Lung (tissue), 17 donors: ENCODE measurements at places on chromosomes 7 and 10. TPM values are rescaled to one million over a fixed set of nuclear protein-coding genes. Genes with fewer than 3 reads are reported as not detected.
A peak's percentile ranks its signal among the peaks of the same experiment; 100 is the strongest.

Gene TAS2R3
- not detected for polyA plus RNA-seq

GRCh38 chr7:1160670-1161021 lies 650 bp upstream of the ZFAND2A start:
- peaks cover 9% of the 10 kb centered on the region for H3K4me1 ChIP-seq
- H3K4me3 ChIP-seq, result peak overlapping the region; percentile 72
- DNase-seq, result peak; percentile 23
- peaks cover 22% of the 10 kb centered on the region for H3K36me3 ChIP-seq
- no peaks in the 10 kb centered on the region for H3K27me3 ChIP-seq

GRCh38 chr10:7412237-7412927 lies 1.5 kb upstream of the SFMBT2 start:
- peak overlapping the region; percentile 8 for H3K4me3 ChIP-seq
- H3K4me1 ChIP-seq, result no peaks in the 10 kb centered on the region
- H3K27me3 ChIP-seq, result no peaks in the 10 kb centered on the region
- peak overlapping the region; percentile 60 for H3K27ac ChIP-seq
- no peaks in the 10 kb centered on the region for H3K36me3 ChIP-seq

GRCh38 chr7:112646783-112647182 lies 143.4 kb downstream of the TMEM168 start:
- no peak overlapping the region for H3K4me3 ChIP-seq
- H3K4me1 ChIP-seq, result no peaks in the 10 kb centered on the region
- H3K36me3 ChIP-seq, result no peaks in the 10 kb centered on the region
- no peak overlapping the region for H3K27ac ChIP-seq
- peak; percentile 69 for DNase-seq
- no peaks in the 10 kb centered on the region for H3K27me3 ChIP-seq

DNA sequence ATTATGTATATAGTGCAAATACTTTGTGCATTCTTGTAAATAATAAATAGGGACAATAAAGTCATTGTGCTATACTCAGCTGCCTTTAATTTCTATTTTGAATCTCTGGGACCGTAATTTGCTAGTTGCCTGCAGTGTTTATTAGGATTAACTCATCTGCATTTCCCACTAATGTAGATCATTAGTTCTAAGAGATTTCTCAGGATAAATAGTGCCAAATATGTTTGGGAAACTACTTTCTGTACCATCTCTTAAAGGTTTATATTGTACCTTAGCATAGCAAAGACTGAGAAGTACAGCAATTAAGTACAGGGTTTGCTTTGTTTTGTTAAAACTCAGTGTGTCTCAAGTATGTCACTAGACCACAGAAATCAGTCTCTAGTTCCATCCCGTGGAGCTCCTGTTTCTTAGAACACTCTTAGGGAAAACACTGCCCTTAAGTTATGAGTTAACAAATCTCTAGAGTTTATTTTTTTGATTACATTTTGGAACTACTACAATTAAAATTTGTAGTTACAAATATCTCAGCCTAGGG lies 26.0 kb downstream of the ADD3 start:
- no peak for DNase-seq
- H3K36me3 ChIP-seq, result no peaks in the 10 kb centered on the region
- H3K27me3 ChIP-seq, result no peaks in the 10 kb centered on the region
- no peak overlapping the region for H3K27ac ChIP-seq

DNA sequence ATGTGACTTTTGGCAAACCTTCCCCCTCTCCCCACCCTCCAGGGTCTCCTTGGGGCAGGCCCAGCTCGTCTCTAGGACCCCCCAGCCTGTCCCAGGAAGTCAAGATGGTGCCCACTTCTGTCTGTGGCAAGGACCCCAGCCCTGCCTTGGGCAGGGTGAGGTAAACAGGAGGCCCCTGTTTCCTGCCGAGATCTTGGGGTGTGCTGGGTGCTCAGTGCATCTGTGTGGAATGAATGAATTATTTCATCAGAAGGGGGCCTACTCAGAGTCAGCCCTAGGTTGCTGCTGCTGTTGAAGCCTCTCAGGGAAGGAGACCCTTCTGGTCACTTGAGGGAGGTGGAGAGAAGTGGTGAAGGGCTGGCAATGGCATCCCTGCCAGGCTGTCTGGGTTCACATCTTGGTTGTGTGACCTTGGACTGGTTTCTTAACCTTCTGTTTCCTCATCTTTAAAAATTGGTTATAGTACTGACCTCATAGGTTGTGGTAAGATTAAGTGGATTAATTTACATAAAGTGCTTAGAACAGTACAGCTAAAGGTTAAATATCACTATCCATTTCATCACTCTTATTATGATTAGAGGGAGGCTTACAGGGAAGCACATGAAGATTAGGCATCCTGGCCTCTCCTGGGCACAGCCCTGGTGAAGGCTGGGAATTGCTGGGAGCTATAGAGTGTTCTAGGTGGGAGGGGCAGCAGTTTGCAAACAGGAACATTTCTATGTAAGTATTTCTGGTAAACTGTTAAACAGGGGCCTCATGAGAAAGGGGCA lies 67.7 kb downstream of the ZMIZ1 start:
- H3K4me1 ChIP-seq, result peaks cover 43% of the 10 kb centered on the region
- no peak overlapping the region for H3K4me3 ChIP-seq
- H3K36me3 ChIP-seq, result no peaks in the 10 kb centered on the region
- no peaks in the 10 kb centered on the region for H3K27me3 ChIP-seq
- H3K27ac ChIP-seq, result peak overlapping the region; percentile 33
- DNase-seq, result no peak

DNA sequence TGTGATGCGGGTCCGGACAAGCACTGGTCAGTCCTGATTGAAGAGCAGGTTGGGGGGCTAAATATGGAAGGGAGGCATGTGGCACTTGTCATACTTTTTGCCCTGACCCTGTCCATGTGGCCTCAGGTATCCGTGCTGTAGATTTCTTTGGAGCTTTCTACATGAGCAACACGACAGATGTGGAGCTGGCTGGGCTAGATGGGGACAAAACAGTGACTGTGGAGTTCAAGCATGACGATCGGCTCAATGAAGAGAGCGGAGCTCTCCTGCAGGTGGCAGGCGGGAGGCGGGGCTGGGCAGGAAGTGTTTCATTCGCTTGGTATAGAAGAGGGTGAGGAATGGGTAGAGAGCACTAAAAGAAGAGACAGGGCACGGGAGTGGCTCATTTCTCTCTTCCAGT lies 13.0 kb upstream of the CHCHD1 start:
- DNase-seq, result no peak
- no peak overlapping the region for H3K27ac ChIP-seq
- H3K36me3 ChIP-seq, result peaks cover 42% of the 10 kb centered on the region
- H3K4me3 ChIP-seq, result no peak overlapping the region
- peaks cover 3% of the 10 kb centered on the region for H3K4me1 ChIP-seq
- H3K27me3 ChIP-seq, result no peaks in the 10 kb centered on the region

Gene SVIL
- 19.6 TPM for polyA plus RNA-seq

Gene TMEM26
- 0.41 TPM for polyA plus RNA-seq

Gene KCND2
- polyA plus RNA-seq, result 0.03 TPM

DNA sequence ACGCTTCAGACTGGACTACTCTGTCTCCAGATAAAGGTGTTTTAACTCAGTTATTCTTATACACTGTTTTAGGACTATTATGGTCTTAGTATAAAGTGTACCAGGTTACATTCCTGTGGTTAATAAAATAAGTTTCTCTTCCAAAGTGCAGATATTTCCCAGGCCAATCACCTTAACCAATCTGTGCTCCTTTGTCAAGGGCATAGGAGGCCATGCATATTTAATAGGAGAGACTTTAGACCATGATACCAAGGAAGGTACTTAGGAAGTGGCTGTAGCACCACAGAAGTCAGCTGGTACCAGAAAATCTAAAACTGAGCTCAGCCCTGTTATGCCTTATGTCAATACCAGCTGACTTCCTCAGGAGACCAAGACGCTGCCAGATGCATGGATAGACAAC lies 226.5 kb upstream of the TMEM72 start:
- no peak overlapping the region for H3K27ac ChIP-seq
- no peaks in the 10 kb centered on the region for H3K36me3 ChIP-seq
- H3K4me1 ChIP-seq, result no peaks in the 10 kb centered on the region
- no peaks in the 10 kb centered on the region for H3K27me3 ChIP-seq

Gene TEX47
- not detected for polyA plus RNA-seq

DNA sequence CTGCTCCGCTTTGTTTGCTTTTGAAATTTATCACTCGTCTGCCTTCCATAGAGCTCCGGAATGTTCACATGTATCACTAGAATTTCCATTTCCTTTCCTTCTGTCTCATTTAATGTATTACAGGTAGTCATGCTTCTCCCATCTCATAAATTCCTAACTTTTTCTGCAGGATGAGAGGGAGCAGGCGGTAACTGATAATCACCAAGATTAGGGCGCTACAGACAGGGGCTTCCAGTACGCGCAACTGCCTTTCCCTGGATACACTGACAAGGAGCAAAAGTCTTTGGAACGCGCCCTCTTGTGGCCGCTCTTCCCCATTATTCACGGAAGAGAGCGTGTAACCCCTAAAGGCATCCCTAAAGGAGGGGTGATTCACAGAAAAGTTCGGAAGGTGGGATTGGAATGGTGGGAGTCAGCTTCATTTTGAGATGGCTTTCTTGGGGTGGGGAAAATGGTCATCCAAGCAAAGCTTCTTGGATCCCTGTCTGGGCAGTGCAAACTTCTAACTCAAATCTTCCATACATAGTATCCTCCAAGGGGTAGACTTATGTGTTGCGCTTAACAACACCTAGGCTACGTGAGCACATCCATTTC lies 6.5 kb downstream of the INHBA start:
- DNase-seq, result peak; percentile 77
- peaks cover 3% of the 10 kb centered on the region for H3K4me1 ChIP-seq
- H3K27ac ChIP-seq, result peak overlapping the region; percentile 32
- no peaks in the 10 kb centered on the region for H3K36me3 ChIP-seq

Gene ETV1
- polyA plus RNA-seq, result 27.4 TPM

- DNase-seq, result peak; percentile 61
- H3K36me3 ChIP-seq, result no peaks in the 10 kb centered on the region
- no peaks in the 10 kb centered on the region for H3K27me3 ChIP-seq
These were observed 470.0 kb downstream of the SUGCT start for GRCh38 chr7:40604601-40605438.

DNA sequence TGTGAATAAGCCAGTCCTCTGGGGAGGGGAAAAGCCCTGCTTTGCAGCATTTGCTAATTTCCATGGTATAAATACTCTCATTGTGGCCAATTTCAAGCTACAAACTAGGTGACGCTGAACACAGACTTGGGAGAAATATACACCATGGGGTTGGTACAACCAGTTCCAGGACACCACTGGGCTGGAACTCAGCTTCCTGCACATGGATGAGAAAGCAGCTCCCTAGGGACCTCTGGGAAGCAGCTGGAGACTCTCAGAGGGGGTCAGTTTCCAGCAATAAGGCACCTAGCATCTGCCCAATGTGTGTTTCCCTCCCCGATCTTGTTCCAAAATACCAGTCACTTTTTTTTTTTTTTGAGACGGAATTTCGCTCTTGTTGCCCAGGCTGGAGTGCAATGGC lies 56.8 kb upstream of the WDR11 start:
- H3K27ac ChIP-seq, result no peak overlapping the region
- H3K4me1 ChIP-seq, result no peaks in the 10 kb centered on the region
- H3K27me3 ChIP-seq, result no peaks in the 10 kb centered on the region
- no peak for DNase-seq
- no peaks in the 10 kb centered on the region for H3K36me3 ChIP-seq
- no peak overlapping the region for H3K4me3 ChIP-seq

GRCh38 chr7:96612034-96612433 lies 97.6 kb downstream of the SEM1 start:
- H3K4me3 ChIP-seq, result no peak overlapping the region
- H3K36me3 ChIP-seq, result no peaks in the 10 kb centered on the region
- no peaks in the 10 kb centered on the region for H3K27me3 ChIP-seq
- no peaks in the 10 kb centered on the region for H3K4me1 ChIP-seq
- H3K27ac ChIP-seq, result no peak overlapping the region

- H3K4me1 ChIP-seq, result no peaks in the 10 kb centered on the region
- no peaks in the 10 kb centered on the region for H3K27me3 ChIP-seq
- no peak for DNase-seq
- no peak overlapping the region for H3K4me3 ChIP-seq
- no peaks in the 10 kb centered on the region for H3K36me3 ChIP-seq
These were observed 20.1 kb downstream of the MGAM2 start for GRCh38 chr7:142131439-142132185.

DNA sequence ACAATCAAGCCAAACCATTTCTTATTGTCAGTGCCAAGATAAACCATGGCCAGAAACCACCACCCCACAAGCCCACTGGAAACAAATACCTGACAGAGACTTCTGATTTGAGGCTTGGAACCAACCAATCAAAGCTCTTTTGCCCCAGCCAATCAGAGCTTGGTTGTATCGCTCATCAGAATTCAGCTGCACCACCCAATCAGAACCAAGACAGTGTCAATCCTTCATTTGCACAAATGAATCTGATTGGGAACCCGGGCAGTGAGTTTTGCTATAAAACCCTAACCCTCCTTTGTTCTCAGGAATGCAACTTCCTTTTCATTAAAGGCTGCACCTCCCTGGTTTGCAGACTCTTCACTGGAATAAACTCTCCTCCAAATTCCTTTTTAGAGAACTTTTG lies 87.4 kb downstream of the ELAPOR2 start:
- no peak overlapping the region for H3K27ac ChIP-seq
- DNase-seq, result no peak
- no peaks in the 10 kb centered on the region for H3K27me3 ChIP-seq
- H3K36me3 ChIP-seq, result no peaks in the 10 kb centered on the region
- H3K4me1 ChIP-seq, result peaks cover 3% of the 10 kb centered on the region

Gene SFMBT2
- polyA plus RNA-seq, result 2.9 TPM

DNA sequence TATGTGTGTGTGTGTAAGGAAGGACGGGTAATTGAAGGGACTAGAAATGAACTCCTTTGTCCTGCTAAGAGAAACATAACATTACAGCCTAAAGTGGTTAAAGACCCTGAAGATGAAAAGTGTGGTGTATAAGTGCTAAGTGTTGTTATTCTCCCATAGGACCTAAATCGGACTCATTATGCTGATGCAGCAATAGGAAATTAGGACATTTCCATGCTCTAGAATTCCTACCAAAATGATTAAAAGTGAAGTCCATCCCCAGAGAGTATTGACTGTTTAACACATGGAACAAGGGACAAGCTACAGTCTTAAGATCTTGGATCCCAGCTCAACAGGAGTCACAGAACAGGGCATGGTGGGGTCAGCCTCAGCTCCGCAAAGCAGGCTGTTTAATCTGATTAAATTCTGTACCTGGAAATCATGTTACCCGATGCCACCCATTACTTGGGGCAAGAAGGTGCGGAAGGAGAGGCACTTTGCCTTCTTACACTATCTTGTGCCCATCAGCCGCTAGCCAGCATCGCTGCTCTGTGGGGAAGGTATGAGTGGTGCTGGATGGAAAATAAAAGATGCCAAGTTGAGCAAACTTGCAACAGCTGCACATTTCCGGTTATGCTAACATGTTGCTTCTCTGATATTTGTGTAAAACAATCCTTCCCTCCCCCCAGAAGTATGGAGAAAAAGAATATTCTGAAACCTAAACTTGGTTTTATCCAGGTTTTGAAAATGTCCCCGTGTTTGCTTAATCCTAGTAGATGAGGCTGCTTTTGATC lies 100.5 kb downstream of the CREB5 start:
- no peak overlapping the region for H3K4me3 ChIP-seq
- peak; percentile 41 for DNase-seq
- H3K4me1 ChIP-seq, result no peaks in the 10 kb centered on the region
- H3K36me3 ChIP-seq, result no peaks in the 10 kb centered on the region
- no peaks in the 10 kb centered on the region for H3K27me3 ChIP-seq

- H3K36me3 ChIP-seq, result no peaks in the 10 kb centered on the region
- H3K27ac ChIP-seq, result no peak overlapping the region
- no peak for DNase-seq
These were observed 202.9 kb downstream of the TRIL start for GRCh38 chr7:28755255-28755654.

- no peaks in the 10 kb centered on the region for H3K36me3 ChIP-seq
- H3K27ac ChIP-seq, result no peak overlapping the region
- no peak overlapping the region for H3K4me3 ChIP-seq
- H3K27me3 ChIP-seq, result no peaks in the 10 kb centered on the region
- DNase-seq, result peak; percentile 26
These were observed 7.1 kb downstream of the CLCN1 start for GRCh38 chr7:143322760-143323633.

Gene CYP3A7
- polyA plus RNA-seq, result 0.24 TPM
